ENCODE measurements at places on chromosomes 13 and 19.

GRCh38 chr13:72295153-72295552, 428.1 kb upstream of the DACH1 start:
- DNase-seq, result no peak

DNA sequence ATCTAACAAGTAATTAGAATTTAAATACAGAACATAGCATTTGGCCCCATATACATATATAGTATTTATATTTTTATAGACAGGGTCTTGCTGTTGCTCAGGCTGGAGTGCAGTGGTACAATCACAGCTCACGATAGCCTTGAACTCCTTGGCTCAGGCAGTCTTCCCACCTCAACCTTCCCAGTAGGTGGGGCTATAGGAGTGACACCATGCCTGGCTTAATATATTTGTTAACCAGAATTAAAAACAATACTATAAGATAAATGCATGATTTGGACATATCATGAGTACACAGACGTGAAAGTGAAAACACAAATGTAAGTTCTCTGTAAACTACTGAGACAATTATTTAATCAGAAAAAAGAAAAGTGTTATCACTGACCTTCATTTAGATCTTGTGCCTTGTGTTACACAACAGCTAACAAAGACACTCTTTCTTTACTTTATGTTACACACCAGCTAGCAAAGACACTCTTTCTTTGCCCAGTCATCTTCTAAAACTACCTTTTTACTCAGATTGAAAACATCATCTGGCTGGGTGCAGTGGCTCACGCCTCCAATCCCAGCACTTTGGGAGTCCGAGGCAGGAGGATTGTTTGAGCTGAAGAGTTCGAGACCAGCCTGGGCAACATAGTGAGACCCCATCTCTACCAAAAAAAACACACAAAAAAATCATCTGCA, 22.6 kb downstream of the CARS2 start:
- DNase-seq, result no peak

GRCh38 chr13:97435794-97436193, 1.8 kb downstream of the RAP2A start:
- no peak for DNase-seq

DNA sequence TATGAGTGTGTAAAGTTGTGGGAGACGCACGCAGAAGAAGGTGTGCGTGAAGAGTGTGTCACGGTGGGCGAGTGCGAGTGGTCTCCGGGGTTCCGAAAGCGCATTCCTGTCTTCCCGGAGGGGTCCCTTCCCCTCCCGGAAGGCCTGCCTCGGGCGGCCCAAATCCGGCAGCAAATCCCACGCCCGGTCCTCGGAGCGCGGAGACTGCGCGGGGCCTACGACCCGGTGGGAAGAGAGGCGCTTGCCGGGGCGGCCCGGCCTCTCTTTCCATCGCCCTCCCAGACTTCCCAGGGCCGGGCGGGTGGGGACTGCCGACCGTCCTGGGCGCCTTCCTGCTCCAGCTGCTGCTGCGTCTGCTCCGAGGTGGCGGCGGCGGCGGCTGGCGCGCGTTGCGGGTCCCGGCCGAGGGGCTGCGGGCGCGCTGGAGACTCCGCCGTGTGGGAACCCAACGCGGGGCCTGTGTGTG, 2.1 kb downstream of the ZIC5 start:
- DNase-seq, result no peak

- DNase-seq, result no peak
These were observed 66.5 kb downstream of the RXFP2 start for GRCh38 chr13:31805841-31806240.

GRCh38 chr19:2166741-2167738, 3.3 kb downstream of the DOT1L start:
- DNase-seq, result no peak

DNA sequence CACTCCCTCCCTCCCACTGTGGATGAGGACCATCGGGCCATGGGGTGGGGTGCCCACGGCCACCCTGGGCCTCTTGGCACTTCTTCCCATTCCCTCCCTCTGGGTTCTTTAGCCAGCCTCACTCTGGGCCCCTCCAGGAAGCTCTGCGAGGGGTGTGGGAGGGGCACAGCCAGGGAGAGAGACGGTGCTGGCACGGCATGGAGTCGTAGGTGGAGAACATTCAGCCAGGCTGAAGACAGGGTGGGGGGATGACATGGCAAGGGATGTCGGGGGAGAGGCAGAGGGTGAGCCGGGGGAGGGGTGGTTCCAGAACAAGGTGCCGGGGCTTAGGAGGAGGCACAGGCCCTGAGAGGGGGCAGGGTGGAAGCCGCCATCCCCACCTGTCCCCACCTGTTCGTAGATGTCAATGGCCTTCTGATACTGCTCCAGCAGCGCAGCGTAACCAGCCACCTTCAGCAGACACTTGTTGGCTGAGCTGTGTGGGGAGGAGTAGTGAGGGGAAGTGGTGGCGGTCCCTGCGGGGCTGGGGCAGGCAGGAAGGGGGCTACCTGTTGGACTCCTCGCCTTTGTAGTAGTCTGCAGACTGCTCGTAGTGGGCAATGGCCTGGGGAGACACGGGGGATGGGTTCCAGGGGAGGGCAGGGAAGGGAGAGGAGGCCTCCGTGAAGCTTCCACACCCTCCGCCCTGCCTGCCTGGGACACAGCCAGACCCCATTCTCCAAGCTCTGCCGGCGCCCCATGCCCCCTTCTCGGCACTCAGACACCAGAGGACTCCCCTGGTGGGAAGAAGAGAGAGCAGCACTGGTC, 8.8 kb upstream of the KPTN start:
- no peak for DNase-seq

DNA sequence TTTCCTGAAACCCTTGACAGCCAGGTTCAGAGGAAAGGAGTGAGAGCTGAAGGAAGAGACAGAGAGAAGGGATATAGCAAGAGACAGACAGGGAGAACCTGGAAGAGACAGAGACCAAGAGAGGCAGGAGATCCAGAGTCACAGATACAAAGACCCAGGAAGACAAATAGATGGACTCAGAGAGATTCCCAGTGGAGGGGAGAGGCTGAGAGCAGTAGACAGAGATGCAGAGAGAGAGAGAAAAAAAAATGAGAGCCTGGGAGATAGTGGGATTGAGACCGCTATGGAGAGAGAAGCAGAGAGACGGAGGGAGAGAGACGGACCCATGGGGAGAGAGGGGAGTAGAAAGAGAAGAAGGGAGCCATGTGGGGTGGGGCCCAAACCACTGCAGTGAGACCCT, 763 bp downstream of the FXYD7 start:
- DNase-seq, result no peak
